H7 (cell line): ENCODE measurements at places on chromosomes 6 and 20. TPM values are rescaled to one million over a fixed set of nuclear protein-coding genes. Genes with fewer than 3 reads are reported as not detected.

The RIN2 gene
- total RNA-seq = 2.6 and 2.7 TPM in 2 replicates

The KCNK16 gene
- not detected in 2 replicates for total RNA-seq

The SAMD5 gene
- 0.07 and 0.17 TPM in 2 replicates for total RNA-seq

The POU5F1 gene
- total RNA-seq = 4,433 and 5,140 TPM in 2 replicates

The BHLHE23 gene
- total RNA-seq = 2.1 TPM in 2 replicates

The UFL1 gene
- total RNA-seq = 14.9 and 26.0 TPM in 2 replicates

The KIAA0408 gene
- total RNA-seq = 0.55 and 2.3 TPM in 2 replicates

The BTN1A1 gene
- total RNA-seq = 0.11 TPM in 1 of 2 replicates, not detected in the other

The HRH3 gene
- total RNA-seq = 0.85 and 1.9 TPM in 2 replicates

The SLC12A5 gene
- total RNA-seq = 1.3 and 4.3 TPM in 2 replicates

The LST1 gene
- not detected in 2 replicates for total RNA-seq

The MAD2L1BP gene
- total RNA-seq = 40.0 and 46.5 TPM in 2 replicates

The OTOR gene
- total RNA-seq = not detected in 2 replicates

The SEL1L2 gene
- not detected in 2 replicates for total RNA-seq

The PSORS1C2 gene
- 0.07 TPM in 1 of 2 replicates, not detected in the other for total RNA-seq

The VSX1 gene
- total RNA-seq = not detected in 2 replicates

The FOXF2 gene
- total RNA-seq = 0.52 and 0.89 TPM in 2 replicates
